ENCODE measurements at places on chromosomes 13 and 19. TPM values are rescaled to one million over a fixed set of nuclear protein-coding genes. Genes with fewer than 3 reads are reported as not detected.

- peaks cover 14% of the 10 kb centered on the region for H3K36me3 ChIP-seq
- H3K4me3 ChIP-seq, result peak overlapping the region; percentile 96
- H3K27me3 ChIP-seq, result no peaks in the 10 kb centered on the region
- peaks cover 42% of the 10 kb centered on the region for H3K4me1 ChIP-seq
- peak overlapping the region; percentile 76 for H3K27ac ChIP-seq
- DNase-seq, result no peak
Observed at GRCh38 chr19:45078390-45079062, 534 bp upstream of the GEMIN7 start.

- H3K27me3 ChIP-seq, result no peaks in the 10 kb centered on the region
- H3K36me3 ChIP-seq, result no peaks in the 10 kb centered on the region
- H3K4me1 ChIP-seq, result peaks cover 35% of the 10 kb centered on the region
- peak within 1 kb of the TSS; percentile 66 for H3K27ac ChIP-seq
- peak within 1 kb of the TSS; percentile 72 for H3K4me3 ChIP-seq
Observed at GRCh38 chr19:42528354-42529247, at the start of gene CEACAM1. TSS of gene CEACAM1 (minus strand) at chr19:42528481. CDS start at chr19:42528374, 107 bp downstream.

- H3K4me3 ChIP-seq, result no peak overlapping the region
- no peak overlapping the region for H3K27ac ChIP-seq
- DNase-seq, result peak; percentile 78
- peaks cover 4% of the 10 kb centered on the region for H3K36me3 ChIP-seq
Observed at GRCh38 chr19:51607920-51608562, 22.2 kb downstream of the SIGLEC5 start.

GRCh38 chr19:7971553-7972520 lies 28.4 kb upstream of the TIMM44 start:
- DNase-seq, result no peak
- H3K4me3 ChIP-seq, result no peak overlapping the region
- no peaks in the 10 kb centered on the region for H3K4me1 ChIP-seq
- H3K27me3 ChIP-seq, result no peaks in the 10 kb centered on the region
- H3K27ac ChIP-seq, result no peak overlapping the region

DNA sequence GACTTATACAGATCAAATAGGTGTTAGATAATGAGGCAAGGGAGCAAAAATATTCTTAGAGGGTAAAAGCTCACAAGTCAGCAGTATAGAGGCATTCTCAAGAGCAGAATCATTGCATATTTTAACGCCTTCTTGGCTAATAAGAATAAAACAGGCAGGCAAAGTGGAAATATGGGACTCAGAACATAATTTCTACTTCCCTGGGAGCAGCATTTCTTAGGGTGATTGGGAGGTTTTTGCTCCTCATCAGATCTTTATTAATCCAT lies 39.6 kb downstream of the LHFPL6 start:
- H3K4me1 ChIP-seq, result peaks cover 7% of the 10 kb centered on the region
- H3K27me3 ChIP-seq, result peaks cover 5% of the 10 kb centered on the region
- H3K27ac ChIP-seq, result no peak overlapping the region

- peaks cover 1% of the 10 kb centered on the region for H3K36me3 ChIP-seq
- peak; percentile 23 for DNase-seq
- H3K4me3 ChIP-seq, result no peak overlapping the region
- H3K27ac ChIP-seq, result no peak overlapping the region
- no peaks in the 10 kb centered on the region for H3K27me3 ChIP-seq
Observed at GRCh38 chr19:50500060-50500752, 10.8 kb downstream of the JOSD2 start.

DNA sequence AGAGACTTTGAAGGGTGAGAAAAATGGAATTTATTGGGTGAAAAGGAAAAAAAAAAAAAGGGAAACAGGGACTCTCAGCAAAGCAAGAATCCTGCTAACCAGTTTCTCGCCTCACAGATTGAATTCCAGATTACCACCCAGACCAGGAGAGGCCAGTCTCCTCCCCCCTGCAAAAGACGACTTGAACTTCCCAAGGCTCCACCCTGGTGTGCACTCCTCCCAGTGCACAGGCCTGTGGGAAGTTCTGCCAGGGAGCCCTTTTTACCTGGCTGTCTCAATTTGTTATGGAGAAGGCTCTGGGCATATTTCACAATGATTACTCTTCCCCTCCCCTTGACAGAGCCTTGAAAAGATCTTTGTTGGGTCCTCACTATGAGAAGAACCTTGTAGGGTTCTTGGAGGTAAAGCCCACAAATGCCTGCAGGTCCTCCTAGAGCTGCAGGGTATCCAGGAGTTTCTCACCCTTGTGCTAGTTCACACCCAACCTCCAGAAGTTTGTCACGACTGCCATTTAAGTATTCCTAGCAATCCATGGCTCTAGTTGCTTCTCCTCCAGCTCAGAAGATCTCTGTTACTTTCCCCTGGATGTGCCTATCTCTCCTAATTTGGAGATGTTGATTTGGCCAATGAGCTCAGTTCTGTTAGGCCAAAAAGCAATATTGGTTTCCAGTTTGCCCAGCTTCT lies 229.8 kb upstream of the TMTC4 start:
- no peak overlapping the region for H3K4me3 ChIP-seq
- H3K4me1 ChIP-seq, result no peaks in the 10 kb centered on the region
- H3K27me3 ChIP-seq, result peaks cover 6% of the 10 kb centered on the region

DNA sequence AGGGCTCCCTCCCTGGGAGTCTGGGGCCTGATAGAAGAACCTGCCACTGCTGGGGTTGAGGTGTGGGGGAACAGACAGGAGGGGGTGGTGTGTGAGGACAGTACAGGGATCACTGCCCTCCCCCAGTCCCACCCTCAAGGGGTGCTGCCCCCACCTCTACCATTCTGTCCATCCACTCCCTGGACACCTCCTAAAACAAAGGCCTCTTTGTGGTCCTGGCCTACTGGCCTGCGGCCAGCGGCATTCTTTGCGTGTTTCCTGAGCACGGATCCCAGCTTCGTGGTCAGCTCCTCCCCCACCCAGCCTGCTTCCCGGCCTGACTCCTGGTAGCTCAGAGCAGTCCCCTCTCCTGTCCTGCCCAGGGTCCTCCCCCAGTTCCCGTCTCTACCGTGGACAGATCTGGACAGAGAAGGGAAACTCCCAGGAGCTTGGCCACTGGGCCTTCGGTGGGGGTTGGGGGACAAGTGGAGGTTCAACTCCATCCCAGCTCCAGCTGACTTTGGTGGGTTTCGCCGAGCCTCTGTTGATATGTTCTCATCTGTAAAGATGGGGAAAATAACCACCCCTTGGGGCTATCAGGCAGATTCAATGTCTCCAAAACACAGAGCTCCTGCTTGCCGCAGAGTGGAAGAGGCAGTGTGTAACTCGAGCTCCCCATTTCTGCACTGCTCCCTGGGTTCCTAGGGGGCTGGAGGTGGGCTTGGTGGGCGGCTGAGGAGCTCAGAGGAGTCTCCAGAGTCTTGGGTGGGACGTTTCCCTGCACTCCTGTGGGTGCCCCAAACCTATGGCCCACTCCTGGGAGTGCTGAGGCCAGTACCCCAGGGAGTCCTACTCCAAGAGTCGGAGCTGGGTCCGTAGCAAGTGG lies 48.7 kb downstream of the LYL1 start:
- H3K4me1 ChIP-seq, result peaks cover 3% of the 10 kb centered on the region
- H3K36me3 ChIP-seq, result no peaks in the 10 kb centered on the region
- no peak overlapping the region for H3K4me3 ChIP-seq
- no peak overlapping the region for H3K27ac ChIP-seq
- H3K27me3 ChIP-seq, result peaks cover 7% of the 10 kb centered on the region

- DNase-seq, result no peak
- H3K27me3 ChIP-seq, result no peaks in the 10 kb centered on the region
Observed at GRCh38 chr13:29922896-29923295, 72.5 kb upstream of the UBL3 start.

GRCh38 chr13:34578471-34578870 lies 363.6 kb upstream of the NBEA start:
- no peaks in the 10 kb centered on the region for H3K27me3 ChIP-seq
- H3K36me3 ChIP-seq, result no peaks in the 10 kb centered on the region
- H3K27ac ChIP-seq, result no peak overlapping the region
- DNase-seq, result no peak
- no peaks in the 10 kb centered on the region for H3K4me1 ChIP-seq

DNA sequence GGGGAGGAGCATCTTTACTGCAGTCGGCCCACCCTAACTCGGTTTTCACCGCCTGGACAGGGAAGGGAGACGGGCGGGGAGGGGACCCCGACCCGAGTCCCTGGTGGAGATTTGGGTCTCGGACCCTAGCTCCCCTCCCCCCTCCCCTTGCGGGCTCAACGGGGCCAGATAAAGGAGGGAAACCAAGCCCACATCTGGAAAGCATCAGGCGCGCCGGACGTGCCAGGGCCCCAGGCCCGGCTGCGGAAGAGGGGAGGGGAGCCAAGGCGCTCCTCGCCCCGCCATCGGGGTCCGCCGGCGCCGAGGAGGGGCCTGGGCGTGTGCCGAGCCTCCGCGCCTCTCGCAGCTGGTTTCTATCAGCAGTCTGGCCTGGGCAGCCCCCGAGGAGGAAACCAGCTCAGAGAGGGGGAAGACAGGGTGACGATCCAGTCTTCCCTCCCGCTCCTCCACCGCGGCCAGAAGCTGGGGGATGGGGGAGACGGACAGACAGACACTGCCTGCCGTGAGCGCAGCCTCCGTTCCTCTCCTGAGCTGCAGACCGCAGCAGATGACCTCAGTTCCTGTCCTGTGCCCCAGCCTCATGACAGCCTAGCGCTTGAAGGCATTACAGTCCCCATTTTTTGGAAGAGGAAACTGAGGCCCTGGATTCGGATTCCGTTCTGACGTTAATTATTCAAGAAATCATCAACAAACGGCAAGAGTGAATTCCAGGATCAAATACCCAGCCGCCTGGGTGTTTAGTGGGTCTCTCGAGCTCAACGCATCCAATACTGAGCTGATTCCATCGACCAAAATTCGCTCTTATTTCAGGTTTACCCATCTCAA lies 3.6 kb upstream of the GNG8 start:
- DNase-seq, result peak; percentile 70
- no peaks in the 10 kb centered on the region for H3K36me3 ChIP-seq
- H3K27me3 ChIP-seq, result peaks cover 3% of the 10 kb centered on the region
- no peak overlapping the region for H3K27ac ChIP-seq

DNA sequence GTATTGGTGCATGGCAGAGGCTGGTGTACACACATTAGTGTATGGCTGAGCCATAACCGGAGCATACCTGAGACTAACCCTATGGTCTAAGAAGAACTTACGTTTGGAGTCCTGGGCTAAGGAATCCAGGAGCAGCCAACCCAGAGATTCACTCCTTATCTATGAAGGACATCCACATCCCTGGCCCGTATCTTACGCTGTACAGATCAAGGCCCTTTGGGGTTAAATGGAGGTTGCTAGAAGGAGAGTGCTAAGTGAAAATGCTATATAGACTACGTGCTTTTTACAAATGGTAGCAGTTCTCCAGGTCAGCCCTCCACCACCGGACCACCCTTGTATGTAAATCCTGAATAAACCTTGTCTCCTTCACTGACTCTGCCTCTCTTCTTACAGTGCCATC lies 1.9 kb upstream of the SUGT1 start:
- no peak for DNase-seq
- H3K27ac ChIP-seq, result peak overlapping the region; percentile 60
- H3K27me3 ChIP-seq, result no peaks in the 10 kb centered on the region
- H3K4me1 ChIP-seq, result peaks cover 16% of the 10 kb centered on the region
- H3K36me3 ChIP-seq, result peaks cover 10% of the 10 kb centered on the region

DNA sequence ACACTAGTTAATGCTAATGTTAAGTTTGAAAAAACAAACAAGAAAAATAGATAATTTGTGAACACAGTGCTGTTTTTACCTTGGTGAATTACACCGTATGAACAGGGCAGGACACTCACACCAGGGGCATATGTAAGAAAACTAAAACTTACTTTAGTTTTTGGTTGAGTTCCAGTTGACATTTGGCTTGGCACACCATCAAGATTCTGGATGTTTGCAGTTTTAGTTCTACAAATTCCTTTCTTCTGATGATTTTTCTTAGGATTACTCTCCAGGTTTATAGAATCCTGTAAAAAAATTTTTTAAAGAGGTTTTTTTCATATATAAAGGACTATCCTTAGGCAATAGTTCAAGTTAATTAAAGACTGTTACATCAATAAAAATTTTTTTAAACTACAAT lies 238.5 kb upstream of the STARD13 start:
- no peak for DNase-seq
- no peak overlapping the region for H3K4me3 ChIP-seq
- peaks cover 8% of the 10 kb centered on the region for H3K4me1 ChIP-seq
- no peaks in the 10 kb centered on the region for H3K36me3 ChIP-seq
- no peaks in the 10 kb centered on the region for H3K27me3 ChIP-seq
- no peak overlapping the region for H3K27ac ChIP-seq

DNA sequence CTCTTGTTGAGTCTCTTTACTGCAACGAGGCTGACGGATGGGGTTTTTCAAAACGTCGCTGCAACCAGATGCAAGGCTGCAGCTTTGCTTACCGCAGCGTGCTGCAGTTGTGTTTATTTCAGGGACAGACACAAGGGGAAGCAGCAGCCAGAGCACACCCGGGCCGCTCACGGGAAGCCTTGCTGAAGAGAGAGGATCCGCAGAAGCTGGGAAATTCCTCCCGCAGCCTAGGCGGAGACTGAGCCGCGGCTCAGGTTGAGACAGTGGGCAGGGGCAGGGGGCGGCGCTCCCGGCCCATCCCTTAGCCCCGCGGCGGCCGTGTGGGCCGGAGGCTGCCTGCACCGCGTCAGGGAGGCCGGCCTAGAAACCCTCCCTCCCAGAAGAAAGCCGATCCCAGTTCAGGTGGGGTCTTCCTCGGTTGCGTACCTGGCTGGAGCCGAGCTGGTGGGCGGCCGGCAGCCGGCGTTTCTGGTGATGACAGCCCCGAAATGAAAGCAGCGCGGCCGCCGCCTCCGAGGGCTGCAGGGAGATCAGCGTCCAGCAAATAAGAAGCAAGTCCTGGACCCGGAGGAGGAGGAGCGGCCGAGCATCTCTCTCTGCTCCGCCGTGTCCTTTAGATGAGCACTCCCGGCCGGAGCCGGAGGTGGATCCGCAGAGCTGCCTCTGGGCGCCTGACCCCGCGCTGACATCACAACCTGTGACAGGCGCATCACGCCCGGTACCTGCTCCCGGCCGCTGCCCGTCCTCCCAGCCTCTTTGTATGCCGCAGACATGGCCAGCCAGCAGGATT lies at the start of gene FRY:
FRY (plus strand) TSS at position 750 of the 790 bp plus-strand sequence; CDS start at position 772, 22 bp downstream.
- peak; percentile 69 for DNase-seq
- H3K27me3 ChIP-seq, result peaks cover 4% of the 10 kb centered on the region
- H3K4me3 ChIP-seq, result peak within 1 kb of the TSS; percentile 88
- peaks cover 25% of the 10 kb centered on the region for H3K4me1 ChIP-seq
- no peaks in the 10 kb centered on the region for H3K36me3 ChIP-seq
- H3K27ac ChIP-seq, result peak within 1 kb of the TSS; percentile 53

- H3K27ac ChIP-seq, result no peak overlapping the region
- peaks cover 41% of the 10 kb centered on the region for H3K36me3 ChIP-seq
- H3K27me3 ChIP-seq, result peaks cover 15% of the 10 kb centered on the region
Observed at GRCh38 chr19:49688531-49689132, 762 bp upstream of the ADM5 start.

DNA sequence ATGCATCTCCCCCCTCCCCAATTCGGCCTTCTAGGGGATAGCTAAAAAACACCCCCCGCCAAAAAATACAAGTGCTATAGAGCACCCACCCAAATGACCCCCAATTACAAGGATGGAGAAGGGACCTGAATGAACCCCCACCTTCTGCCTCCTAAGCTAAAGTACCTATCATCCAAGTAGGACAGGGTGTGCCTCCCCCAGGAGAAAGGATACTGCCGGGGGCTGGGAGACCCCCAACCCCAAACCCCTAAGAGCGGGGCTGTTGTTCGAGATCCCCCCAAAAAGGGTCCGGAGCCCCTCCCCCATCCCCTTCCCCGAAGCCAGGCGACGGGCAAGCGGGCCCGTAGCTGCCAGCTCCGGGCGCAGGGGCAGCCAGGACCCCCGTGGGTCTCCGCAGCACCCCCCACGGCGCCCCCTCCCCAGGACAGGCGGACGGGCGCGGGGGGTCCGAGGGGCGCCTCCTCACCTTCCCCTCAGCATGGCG lies 1.9 kb downstream of the ZC3H4 start:
- peaks cover 49% of the 10 kb centered on the region for H3K36me3 ChIP-seq
- peaks cover 39% of the 10 kb centered on the region for H3K4me1 ChIP-seq
- H3K4me3 ChIP-seq, result peak overlapping the region; percentile 85
- no peaks in the 10 kb centered on the region for H3K27me3 ChIP-seq

Gene PLK5
- total RNA-seq, result not detected

Gene C13orf42
- total RNA-seq, result not detected

Gene ZNF814
- 12.4 TPM for total RNA-seq
